GM19239 (cell line): ENCODE measurements at places on chromosomes 7 and 10.
A peak's percentile ranks its signal among the peaks of the same experiment; 100 is the strongest.

DNA sequence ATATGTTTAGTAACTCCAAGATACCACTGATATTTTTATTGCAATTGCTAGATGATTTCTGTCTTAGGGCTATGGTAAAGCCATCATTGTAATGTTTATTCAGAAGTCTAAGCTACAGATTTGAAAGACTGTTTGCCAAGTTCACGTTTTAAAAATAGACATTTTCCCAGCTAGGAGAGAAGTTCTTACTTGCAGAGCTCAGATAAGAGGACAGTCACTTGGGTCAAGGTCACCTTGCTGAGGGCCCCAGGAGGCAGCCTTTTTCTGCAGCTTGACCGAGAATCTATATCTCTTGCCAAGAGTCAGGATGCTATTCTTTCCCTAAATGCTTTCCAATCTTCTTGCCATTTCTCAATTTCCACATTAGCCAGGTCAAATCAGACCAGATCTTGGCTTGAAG is 1011.2 kb downstream of the KCNMA1 start:
- DNase-seq, result no peak

- no peak for DNase-seq
Measured at GRCh38 chr10:79022565-79023230, 46.1 kb upstream of the ZMIZ1 start.

GRCh38 chr10:73152009-73152408 is 15.8 kb downstream of the ECD start:
- no peak for DNase-seq

- DNase-seq, result no peak
Measured at GRCh38 chr10:84523526-84523925, 195.1 kb downstream of the CCSER2 start.

GRCh38 chr10:14032406-14032998 is 298.2 kb downstream of the FRMD4A start:
- no peak for DNase-seq

DNA sequence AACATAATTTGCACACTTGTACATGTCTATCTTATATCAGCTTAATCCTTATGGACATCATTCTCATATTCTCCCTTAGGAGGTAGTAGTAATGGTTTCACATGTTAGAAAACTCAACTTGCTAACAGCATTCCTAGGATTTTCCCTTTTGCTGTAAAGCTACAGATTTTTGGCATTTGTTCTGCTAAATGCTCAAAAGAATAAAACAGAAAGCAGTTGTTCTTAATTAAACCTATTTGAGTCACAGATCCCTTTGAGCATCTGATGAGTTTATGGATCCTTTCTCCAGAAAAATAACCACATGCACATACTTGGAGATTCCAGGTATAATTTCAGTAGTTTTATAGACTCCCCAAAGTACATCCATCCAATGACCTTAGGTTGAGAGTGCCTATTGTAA is 122.9 kb upstream of the BET1 start:
- no peak for DNase-seq

GRCh38 chr7:39617005-39617404 is 6.4 kb upstream of the RALA start:
- DNase-seq, result no peak

DNA sequence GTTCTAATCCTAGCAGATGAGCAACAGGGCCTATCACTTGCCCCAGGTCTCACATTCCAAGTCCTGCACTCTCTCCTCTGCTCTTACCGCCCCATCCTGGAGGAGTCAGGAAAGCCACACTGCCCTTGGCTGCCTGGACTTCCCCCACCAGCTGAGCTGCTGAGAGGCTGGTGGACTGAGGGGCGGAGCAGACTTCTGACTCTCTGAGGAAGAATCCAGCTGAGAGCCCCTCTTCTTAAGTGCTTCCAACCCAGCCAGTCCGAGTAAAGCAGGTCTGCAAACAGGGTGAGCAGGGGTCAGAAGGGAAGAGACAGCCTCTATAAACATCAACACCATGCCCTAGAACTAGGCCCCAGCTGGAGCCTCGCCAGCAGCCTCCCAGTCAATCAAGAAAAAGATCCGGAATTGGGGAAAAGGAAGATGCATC is 92.4 kb upstream of the TMEM72 start:
- no peak for DNase-seq

GRCh38 chr7:102469972-102470825 is 5.4 kb downstream of the LRWD1 start:
- DNase-seq, result no peak

- no peak for DNase-seq
Measured at GRCh38 chr10:18759575-18759974, 100.3 kb downstream of the ARL5B start.

GRCh38 chr7:116258734-116259133 is 48.4 kb downstream of the TES start:
- peak; percentile 8 for DNase-seq

- no peak for DNase-seq
Measured at GRCh38 chr7:81627536-81628287, 142.1 kb downstream of the HGF start.

- DNase-seq, result no peak
Measured at GRCh38 chr10:73734028-73734720, 10.0 kb upstream of the SEC24C start.

- no peak for DNase-seq
Measured at GRCh38 chr10:129047600-129047999, 419.4 kb upstream of the MGMT start.

DNA sequence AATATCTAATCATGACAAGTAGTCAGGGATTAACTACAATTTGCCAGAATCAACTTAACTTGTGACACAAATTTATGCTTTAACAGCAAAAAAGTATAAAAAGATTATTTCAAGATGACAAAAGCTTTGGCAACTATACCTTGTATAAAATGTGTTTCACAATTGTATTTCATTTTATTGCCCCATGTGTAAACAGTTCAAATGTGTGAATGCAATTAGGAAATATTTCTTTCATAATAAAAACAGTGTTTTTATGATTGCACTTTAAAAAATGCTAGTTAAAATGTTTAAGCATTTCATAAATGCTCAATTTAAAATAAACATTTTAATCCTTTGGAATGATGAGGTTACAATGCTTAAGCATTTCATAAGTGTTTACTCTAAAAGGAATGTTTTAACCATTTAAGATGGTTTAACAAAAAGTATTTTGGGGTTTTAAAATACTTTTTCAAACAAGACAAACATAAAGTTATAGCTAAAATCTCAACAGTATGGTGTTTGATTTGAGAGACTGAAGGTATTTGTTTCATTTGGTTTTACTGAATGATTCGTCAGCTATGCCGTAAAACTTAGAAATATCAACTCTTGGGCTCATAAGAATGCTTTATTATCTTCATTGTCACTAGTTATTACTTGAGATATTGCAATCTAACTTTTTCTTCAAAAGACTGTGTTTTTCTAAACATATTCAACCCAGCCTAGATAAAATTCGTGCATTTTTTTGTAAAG is 50.1 kb downstream of the SFTPD start:
- no peak for DNase-seq

GRCh38 chr7:46133072-46133471 is 212.0 kb upstream of the IGFBP3 start:
- no peak for DNase-seq

GRCh38 chr10:49278497-49278981 is 20.4 kb upstream of the C10orf71 start:
- DNase-seq, result no peak

GRCh38 chr10:69644658-69645295 is 14.7 kb downstream of the FAM241B start:
- DNase-seq, result peak; percentile 50

DNA sequence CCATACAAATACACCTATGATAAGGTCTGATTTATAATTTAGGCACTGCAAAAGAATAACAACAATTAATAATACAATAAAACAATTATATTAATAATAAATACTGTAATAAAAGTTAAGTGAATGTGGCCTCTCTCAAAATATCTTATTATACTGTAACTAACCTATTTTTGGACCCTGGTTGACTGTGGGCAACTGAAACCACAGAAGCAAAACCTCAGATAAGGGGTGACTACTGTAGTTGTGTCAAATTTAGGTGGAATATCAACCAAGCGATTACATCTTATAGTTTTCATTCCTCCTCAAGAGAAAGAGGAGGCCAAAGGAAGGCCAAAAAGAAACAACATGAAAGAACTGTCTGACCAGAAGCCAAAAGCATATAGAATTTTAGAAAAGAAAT is 103.9 kb downstream of the SKAP2 start:
- no peak for DNase-seq

GRCh38 chr7:102856036-102856435 is 56.8 kb upstream of the LRRC17 start:
- DNase-seq, result no peak

- DNase-seq, result peak; percentile 40
Measured at GRCh38 chr10:77837248-77837924, 89.2 kb downstream of the DLG5 start.

GRCh38 chr7:94431619-94432280 is 37.1 kb downstream of the COL1A2 start:
- DNase-seq, result no peak

- DNase-seq, result no peak
Measured at GRCh38 chr10:14749070-14749809, 25.5 kb downstream of the FAM107B start.

DNA sequence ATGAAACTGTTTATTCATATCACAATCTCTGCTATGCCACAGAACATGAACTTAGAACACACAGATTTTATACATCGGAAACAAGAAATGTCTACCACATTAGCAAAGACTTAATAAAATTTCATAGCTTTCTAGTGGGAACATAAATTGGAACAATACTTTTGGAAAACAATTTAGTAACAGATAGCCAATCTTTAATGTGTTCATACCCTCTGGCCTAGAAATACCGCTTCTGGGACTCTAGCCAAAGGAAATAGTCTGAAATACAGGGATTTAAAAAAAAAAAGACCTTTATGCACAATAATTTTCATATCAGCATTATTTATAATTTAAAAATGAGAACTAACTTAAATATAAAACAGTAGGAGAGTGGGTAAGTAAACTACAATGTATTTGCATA is 168.5 kb downstream of the PLXNA4 start:
- DNase-seq, result no peak

DNA sequence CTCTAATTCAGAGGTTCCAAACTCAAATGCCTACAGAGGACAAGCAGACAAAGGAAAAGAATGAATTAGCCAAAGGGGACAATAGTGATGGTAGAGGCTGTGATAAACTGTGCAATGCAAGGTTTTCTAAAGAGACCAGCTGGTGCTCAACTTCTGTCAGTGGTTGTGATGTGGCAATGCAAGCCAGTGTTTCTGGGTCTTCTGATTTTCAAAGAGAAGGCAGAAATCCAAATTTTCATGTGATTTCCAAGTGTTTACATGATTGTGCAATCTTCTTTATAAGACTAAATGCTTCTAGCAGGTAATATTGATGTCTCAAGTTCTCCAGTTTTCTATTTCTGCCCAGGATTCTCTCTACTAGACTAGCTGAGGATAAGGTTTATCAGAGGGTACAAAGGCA is 135.9 kb downstream of the PCDH15 start:
- no peak for DNase-seq

GRCh38 chr7:19964246-19964645 is 190.8 kb upstream of the TMEM196 start:
- no peak for DNase-seq

DNA sequence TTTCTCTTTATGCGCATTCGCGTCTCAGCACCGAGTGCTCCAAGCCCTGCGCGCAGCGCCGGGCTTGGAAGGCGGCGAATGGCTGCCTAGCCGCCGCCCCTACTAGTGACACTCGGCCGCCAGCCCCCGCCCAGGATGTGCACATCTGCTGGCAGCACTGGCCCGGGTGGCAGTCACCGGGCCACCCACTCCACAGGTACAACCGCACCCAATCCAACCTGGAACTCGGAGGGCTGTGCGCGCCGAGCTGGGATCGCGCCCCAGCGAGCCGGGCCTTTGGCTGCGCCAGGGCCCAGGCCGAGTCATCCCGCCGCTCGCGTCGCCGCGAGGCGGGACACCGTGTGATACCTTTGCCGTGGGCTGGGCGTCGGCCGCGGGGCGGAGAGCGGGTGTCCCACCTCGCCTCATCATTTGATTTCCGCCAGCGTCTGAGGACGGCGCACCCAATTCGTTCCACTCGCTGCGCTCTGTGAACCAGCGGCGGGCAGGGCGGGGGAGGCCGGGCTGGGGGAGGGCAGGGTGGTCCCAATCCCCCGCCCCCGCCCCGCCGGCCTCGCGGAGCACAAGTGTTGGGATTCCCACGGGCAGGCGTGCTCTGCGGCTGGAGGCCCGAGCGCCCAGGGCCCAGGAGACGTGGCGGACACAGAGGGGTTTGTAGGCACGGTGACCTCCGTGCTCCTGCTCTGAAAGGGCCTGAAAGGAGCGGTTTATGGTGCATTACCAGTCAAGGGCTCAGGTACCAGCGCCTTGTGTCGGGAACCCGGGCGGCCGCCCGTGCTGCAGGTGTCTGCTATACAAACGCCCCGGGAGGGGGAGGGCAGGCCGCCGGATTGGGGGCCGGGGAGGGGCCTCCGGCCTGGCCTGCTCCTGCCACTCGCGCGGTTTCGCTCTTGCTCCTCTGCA is 17.8 kb upstream of the PTF1A start:
- DNase-seq, result no peak

DNA sequence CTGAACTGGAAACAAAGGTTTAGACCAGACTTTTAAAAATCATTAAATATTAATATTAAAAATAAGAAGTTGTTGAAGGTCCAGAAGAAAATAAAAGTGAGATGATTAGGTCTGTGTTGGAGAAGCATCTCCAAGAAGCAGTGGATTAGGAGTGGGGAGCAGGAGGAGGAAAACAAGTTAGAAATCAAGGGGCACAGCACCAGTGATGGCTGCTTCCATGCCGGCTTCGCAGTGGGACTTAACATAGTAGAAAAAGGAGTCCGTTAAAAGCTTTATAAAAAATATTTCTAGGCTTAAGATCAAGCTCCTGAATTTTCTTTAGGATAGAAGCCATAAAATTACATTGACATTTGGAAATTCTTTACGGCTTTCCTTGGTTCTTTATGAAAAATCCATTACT is 95.8 kb downstream of the CDC14C start:
- DNase-seq, result no peak

DNA sequence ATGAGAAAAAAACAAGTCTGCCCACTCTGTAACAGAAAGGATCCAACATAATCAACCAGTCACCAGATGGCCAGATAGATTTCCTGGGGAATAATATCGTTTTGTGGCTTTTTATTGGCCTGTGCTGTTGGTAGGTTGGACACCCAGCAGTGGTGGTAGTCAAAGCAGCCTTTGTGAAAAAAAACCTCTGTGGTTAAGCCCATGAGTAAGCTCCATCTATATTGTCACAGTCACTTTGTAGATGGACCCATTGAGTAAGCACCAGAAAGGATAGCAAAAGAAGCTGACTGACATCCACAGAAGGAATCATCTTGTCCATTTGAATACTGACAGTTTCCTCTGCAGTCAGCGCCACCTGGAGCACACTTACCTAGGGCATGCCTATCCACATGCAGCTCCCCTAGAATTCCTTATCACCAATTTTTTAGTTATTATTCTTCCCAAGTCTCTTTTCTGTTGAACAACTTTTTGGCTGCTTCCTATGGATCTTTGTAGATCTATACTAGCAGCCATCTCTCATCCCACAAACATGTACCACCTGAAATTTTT is 96.9 kb downstream of the IQUB start:
- DNase-seq, result no peak

- no peak for DNase-seq
Measured at GRCh38 chr7:42548816-42549611, 312.0 kb upstream of the GLI3 start.
